T-helper 22 cell (primary cell): ENCODE measurements at places on chromosomes 12 and 14.

DNA sequence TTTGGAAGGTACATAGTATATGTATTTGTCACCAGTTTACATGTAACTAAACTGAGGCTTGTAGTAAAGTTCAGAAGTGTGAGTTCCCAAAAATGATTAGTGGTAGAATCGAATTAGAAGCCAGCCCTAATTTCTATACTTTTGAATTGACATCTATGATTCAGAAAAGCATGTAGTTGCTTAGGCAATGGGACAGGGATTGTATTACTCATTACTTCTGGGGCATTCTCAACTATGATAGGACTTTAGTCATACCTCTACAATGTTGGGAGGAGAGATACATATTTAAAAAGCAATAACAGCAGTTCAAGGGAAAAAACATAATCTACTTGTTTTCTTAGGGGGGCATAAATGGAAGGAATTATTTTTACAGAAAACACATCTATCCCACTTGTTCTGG lies 277.9 kb upstream of the E2F7 start:
- DNase-seq = no peak

DNA sequence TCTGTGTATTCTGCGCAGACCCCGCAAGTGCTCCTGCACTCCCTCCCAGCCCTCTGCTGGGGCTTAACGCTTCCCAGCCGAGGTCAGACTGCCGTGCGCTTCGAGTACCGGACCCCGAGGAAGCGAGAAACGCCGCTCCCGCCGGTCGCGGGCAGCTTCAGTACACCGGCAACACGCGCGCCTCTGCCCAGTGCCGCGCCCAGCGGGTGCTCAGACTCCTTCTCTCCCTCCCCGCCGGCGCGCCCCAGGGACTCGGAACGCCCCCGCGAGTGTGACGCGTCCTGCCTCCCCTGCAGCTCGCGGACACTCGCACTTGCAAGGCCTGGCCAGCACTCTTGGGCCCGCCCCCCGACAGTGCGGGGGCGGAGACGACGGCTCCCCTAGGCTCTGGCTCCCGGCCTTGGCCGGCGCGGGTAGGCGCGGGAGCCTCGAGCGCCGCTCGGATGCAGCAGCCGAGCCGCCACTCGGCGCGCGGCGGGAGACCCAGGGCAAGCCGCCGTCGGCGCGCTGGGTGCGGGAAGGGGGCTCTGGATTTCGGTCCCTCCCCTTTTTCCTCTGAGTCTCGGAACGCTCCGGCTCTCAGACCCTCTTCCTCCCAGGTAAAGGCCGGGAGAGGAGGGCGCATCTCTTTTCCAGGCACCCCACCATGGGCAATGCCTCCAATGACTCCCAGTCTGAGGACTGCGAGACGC lies at the start of gene PTGER2:
PTGER2 (plus strand) TSS at position 410 of the 692 bp plus-strand sequence; CDS start at position 647, 237 bp downstream.
- peak; percentile 70 for DNase-seq

DNA sequence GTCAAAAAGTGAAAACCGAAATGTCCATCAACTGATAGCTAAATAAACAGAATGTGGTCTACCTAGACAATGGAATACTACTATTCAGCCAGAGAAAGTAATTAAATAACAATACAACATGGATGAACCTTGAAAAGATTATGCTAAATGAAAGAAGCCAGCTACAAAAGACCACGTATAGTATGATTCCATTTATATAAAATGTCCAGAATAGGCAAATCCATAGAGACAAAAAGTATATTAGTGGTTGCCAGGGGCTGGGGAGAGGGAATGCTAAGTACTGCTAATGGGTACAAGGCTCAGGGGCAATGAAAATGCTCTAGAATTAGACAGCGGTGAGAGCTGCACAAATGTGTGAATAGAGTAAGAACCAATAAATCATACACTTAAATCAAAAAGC lies 29.9 kb downstream of the CDC42BPB start:
- DNase-seq = no peak

DNA sequence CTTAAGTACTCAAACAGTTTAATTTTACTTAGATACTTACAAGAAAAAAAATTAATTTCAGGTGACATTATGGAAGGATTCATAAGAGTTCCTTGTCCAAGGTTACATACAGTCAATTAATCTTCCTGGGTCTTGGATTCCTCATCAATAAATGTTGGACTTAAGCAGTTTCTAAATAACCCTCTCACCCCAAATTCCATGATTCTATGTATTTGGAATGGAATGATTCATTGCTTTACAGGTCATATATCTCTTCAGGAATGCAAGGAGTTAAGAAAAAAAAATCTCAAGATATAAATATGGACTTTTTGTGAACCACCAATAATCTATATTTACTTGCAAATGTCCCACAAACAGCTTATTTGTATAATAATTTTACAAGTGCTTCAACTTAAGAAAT lies 84.2 kb upstream of the BMP4 start:
- no peak for DNase-seq

DNA sequence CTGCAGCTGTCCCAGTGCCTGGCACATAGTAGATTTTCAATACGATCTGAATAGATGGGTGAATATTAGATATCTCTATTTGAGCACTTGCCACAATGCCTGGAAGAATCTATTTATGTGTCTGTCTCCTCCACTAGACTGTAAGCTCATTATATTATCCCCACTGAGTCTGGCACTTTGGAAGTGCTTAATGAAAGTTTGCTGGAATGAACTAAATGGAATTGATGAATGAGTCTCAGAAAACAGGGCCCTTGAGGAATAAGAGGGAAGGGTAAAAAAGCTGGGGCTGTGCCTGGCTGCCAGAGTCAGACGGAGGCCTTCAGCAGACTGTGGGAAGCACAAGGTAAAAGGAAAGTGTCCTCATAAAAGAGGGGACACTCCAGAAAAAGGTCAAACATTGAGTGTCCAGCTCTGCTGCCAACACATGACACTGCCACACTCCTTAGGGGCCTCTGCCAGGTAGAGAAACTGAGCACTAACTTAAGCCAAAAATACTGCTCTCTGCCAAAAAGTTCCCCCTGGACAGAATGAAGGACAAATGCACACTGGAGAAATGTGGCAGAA lies 39.3 kb downstream of the GLT8D2 start:
- no peak for DNase-seq

- DNase-seq = no peak
Measured at GRCh38 chr12:5013266-5013730, 30.4 kb upstream of the KCNA5 start.

- DNase-seq = no peak
Measured at GRCh38 chr12:38282886-38283285, 33.7 kb upstream of the ALG10B start.

DNA sequence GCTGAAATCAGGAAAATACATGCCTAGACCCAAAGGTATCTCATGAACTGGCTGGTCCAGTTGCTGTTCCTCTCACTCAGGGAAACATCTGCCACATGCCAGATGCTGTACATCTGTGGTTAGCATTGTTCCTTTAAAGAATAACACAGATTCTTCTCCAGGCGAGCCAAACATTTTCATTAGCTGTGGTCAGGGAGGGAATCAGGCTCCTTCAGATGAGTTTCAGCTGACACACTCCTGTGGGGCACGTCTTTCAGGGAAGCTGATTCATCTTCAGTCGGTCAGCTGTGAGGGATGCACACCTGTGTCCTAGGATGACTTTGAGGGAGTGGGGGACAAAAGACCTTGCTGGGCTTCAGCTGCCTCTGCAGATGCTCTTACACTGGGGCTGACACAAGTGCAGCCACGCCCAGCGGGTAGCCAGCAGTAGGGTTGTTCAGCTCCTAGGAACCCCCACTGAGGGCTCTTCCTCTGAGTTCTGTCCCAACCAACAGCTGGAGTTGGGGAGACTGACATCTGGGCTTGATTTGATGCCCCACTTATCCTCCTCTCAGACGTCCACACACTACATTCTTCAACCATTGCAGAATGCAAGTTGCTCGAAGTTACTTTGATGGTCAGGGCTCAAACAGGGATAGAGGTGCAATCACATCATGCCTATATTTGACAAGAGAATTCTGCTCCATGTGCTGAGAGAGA lies 155.0 kb downstream of the NUAK1 start:
- DNase-seq = no peak

GRCh38 chr12:107337346-107338095 lies 244.2 kb upstream of the CRY1 start:
- no peak for DNase-seq

GRCh38 chr12:80201908-80202307 lies 102.6 kb downstream of the OTOGL start:
- no peak for DNase-seq

DNA sequence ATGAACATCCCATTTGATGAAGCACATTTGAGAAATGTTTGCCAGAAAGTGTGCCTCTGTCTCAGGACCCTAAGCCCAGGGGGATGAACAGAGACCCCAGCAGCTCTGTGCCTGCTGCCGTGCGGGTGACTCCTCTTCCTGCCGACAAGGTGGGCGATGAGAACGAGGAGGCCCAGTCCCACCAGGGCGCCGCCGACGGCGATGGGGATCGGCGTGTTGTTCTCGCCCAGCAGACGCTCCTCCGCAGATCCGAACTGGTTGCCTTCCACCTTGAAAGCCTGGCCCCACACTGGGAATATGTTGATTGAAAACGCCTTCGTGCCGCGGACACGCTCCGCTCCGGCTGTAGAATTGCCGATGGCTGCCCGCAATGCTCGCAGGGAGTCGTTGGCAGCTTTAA lies 44.1 kb downstream of the LRTM2 start:
- no peak for DNase-seq

DNA sequence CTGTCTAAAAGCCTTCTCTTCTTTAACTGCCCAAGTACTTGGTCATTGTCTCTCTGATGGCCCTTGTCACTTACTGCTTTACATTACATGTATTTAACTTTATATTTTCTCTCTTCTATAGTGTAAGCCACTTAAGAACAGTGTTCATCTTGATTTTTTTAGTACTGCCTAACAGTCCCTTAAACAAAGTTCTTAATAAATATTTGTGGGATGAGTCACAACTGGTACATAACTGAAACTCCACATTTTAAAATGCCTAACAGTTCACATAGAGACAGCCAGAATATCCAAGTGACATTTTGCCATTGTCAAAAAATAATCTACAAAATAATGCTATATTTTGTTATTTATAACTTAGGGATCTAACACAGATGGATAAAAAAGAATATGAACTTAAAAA lies 146.6 kb downstream of the STXBP6 start:
- DNase-seq = no peak

GRCh38 chr14:30410986-30411385 lies 148.0 kb upstream of the G2E3 start:
- no peak for DNase-seq

GRCh38 chr12:107207931-107208525 lies 114.7 kb upstream of the CRY1 start:
- DNase-seq = no peak

- no peak for DNase-seq
Measured at GRCh38 chr14:42229976-42230375, 623.3 kb downstream of the LRFN5 start.

DNA sequence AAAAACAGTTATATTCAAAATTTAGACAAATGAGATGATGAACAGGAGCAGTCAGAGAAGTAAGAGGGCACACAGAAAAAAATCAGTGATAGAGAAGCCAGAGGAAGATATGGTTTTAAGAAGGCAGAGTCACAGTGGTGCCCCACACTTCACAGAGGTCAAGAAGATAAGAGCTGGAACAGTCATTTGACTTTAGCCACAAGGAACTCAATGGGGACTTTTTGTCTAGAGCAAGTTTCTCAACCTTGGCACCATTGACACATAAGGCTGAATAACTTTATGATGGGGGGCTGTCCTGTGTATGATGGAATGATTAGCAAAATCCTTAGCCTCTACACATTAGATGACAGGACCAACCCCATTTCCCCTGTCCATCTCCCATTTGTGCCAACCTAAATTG lies 172.8 kb upstream of the PLEKHG7 start:
- DNase-seq = no peak

DNA sequence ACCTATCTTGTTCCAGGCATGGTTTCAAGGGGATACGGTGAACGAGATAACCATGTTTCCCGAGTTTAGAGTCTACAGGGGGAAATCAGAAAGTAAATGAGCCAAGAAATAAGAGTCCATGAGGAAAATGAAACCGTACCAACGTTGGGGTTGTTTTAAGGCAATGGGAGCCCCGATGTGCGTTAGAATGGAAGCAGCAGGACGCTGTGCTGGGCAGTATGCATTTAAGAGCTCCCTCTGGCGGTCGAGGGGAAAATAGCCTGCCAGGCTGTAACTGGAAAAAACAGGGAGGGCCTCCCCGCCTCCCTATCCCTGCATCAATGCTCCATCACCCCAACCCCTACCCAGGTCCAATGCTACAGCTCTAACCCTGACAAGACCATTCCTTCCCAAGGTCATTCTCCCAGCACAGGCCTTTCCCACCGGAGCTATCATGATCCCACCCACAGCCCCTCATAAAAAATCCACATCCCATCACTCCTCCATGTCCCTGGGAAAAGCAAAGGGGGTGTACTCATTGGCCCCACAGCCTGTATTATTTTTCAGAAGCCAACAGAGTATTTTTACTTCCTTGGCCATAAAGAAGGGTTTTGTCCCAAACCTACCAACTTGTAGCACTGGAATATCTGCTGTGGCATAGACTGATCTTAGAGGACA lies 226.3 kb upstream of the NOS1 start:
- no peak for DNase-seq

GRCh38 chr12:118022728-118023109 lies 6.2 kb downstream of the RFC5 start:
- DNase-seq = no peak

- DNase-seq = no peak
Measured at GRCh38 chr14:75547552-75548250, 25.4 kb downstream of the BATF start.

DNA sequence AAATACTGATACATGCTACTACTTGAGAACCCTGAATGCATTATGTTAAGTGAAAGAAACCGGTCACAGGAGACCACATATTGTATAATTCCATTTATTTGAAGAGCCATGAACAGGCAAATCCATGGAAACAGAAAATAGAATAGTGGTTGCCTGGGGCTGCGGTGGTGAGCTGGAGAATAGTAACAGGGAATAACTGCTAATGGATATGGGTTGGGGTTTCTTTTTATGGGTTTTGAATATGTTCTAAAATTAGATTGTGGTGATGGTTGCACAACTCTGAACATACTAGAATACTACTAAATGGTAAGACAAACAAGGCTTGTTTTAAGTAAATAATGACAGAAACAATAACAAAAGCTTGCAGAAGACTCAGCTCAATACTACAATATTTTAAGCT lies 293.0 kb downstream of the BTG1 start:
- no peak for DNase-seq

GRCh38 chr14:89924268-89924667 lies 30.3 kb downstream of the EFCAB11 start:
- DNase-seq = no peak

GRCh38 chr12:59388176-59388575 lies 207.7 kb upstream of the SLC16A7 start:
- DNase-seq = no peak

DNA sequence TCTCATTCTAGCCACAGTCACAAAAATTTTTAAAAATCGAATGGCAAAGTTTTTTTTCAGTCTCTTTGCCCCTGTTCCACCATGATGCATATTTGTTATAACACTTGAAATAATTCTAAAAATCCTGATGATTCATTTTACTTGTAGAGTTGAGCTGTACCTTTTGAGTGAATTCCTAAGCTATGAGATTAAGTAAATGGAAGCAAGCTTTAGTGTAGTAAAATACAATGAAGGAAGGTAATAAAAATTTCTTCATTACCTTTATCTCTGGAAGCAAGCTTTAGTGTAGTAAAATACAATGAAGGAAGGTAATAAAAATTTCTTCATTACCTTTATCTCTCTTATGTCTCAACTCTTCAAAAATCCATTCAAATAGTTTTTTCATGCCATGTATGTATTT lies 46.1 kb downstream of the TMTC3 start:
- no peak for DNase-seq
